ENCODE measurements at places on chromosomes 12 and 14.

DNA sequence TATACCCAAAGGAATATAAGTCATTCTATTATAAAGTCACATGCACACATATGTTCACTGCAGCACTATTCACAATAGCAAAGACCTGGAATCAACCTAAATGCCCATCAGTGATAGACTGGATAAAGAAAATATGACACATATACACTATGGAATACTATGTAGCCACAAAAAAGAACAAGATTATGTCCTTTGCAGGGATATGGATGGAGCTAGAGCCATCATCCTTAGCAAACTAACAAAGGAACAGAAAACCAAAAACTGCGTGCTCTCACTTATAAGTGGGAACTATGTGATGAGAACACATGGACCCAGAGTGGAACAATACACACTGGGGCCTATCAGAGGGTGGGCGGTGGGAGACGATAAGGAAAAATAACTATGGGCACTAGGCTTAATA lies 21.3 kb downstream of the FBXO21 start:
- no peak for DNase-seq

- DNase-seq = no peak
Measured at GRCh38 chr14:34365309-34365915, 96.6 kb downstream of the SPTSSA start.

DNA sequence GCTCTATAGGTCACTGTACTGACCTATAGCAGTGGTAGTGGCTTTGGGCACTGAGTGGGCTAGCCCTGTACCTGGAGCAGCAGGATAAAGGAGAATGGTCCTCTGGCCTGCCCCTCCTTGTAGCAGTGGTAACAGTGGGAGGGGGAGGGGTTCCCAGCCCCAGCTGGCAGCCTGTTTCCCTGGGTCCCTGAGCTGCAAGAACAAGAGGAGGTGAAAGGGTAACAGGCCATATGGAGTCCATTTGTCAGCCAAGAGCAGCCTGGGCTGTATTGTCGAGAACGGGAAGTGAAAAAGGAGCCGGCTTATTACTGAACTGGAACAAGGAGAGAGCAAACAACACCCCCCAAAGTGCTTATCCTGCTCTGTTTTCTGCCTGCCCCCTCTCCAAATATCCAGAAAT lies 73.8 kb upstream of the SRSF5 start:
- no peak for DNase-seq

- DNase-seq = peak; percentile 66
Measured at GRCh38 chr14:90397425-90398314, 841 bp downstream of the CALM1 start.

DNA sequence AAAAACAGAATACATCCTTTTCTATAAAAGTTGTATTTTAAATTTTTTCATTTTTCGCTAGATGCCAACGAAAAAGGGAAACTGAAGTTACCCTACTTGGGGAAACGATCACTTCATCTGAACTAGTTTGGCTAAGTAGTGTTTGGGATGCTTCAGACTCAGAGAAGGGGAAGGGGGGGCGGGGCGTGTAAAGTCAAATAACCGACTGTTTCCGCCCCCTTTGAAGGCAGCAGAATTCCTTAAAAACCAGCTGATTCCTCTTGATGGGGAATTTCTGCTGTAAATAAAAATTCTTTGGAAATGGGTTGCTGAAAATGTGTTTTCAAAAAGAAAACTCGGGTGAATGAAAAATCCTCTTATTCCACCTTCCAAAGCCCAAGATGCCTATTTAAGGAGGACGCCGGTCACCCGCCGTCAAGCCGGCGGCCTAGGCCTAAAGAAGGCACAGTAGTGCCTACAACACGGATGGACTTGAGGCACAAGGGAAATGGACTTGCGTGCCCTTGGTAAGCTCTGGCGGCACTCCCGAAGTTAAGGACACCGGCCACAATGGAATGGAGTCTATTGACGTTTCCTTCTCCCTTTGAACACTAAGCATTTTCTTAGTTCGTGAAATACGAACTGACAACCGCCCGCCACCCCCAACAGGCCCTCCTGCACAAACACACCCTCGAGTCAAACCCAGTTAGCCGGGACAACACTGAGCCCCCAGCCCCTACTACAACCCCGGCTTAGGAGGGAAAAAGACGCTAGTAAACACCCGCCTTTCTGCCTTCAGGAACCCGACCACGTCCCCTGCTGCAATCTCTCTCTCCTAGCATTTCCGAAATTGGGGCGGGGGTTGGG lies 1.9 kb downstream of the ATXN2 start:
- peak; percentile 15 for DNase-seq

DNA sequence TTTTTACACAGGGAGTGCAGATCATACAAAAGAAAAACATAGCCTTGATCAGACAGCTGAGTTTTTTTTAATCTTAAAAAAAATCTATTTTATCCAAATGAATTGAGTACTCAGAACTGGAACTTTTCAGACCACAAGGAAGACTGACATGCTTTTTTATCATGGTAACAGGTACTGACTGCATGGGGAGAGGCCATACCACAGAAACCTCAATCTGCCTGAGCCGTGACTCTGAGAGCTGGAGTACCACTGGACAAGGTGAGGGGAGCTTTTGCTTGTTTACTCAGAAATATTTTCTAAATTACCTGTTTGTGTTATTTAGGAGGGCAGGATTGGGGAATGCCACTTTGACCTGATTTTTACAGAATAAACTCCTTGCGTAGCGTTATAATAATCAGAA lies 143.9 kb downstream of the ALX1 start:
- no peak for DNase-seq

- DNase-seq = no peak
Measured at GRCh38 chr14:22650960-22651521, 6.9 kb upstream of the OR6J1 start.

DNA sequence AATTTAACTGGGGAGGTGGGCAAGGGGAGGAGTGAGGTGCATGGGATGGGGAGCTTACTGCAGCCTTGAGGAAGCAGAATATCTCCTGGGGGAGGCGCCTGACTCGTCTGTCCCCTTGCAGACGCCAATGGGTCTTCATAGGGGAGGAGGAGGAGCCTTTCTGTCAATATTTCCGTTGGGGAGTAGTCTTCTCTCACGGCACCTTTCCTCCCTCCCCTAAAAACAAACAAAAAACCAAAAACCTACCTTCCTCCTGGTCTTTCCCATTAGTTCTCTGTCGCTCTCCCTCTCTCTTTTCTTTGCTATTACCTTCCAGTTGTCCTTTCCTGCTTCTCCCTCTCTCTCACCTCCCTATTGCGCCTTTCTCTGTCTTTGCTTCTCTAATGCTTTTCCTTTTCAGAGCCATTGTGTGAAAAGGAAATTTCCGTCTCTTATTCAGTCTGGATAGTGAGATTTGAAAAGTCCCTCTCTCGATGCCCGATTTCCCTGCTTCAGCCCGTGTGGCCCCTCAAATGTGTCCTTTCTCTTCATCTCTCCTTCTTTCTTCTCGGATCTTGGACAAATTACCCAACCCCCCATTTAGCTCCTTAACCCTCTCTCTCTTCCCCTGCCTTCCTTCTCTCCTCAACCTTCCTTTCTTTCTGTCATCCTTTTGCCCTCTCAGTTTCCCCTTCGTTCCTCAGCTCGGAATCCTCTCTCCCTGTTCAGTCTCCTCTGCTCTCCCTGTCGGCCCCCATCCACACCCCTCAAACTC lies 5.9 kb downstream of the GPR84 start:
- peak; percentile 33 for DNase-seq

- DNase-seq = no peak
Measured at GRCh38 chr12:86198696-86199444, 57.3 kb downstream of the MGAT4C start.

DNA sequence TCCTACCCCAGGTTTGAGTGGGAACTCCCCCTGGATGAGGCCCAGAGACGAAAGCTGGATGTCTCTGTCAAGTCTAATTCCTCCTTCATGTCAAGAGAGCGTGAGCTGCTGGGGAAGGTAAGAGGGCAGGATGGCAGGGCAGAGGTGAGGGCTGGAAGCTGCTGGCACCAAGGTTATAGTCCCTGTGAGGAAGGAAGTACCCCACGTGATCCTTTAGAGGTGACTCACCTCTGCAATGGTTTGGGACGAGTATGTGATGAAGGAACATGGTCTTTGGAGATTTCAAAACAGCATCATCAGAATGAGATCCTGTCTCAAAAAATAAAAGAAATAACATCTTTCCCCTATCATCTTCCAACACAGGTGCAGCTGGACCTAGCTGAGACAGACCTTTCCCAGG lies 9.2 kb upstream of the MYL6B start:
- no peak for DNase-seq

- DNase-seq = peak; percentile 95
Measured at GRCh38 chr12:120361506-120362208, 7.3 kb downstream of the MSI1 start.

- DNase-seq = no peak
Measured at GRCh38 chr12:49365542-49365941, 1.7 kb upstream of the SPATS2 start.

- no peak for DNase-seq
Measured at GRCh38 chr12:67091204-67091603, 178.0 kb upstream of the CAND1 start.

GRCh38 chr14:61121355-61121787 lies 140.3 kb downstream of the SLC38A6 start:
- no peak for DNase-seq

DNA sequence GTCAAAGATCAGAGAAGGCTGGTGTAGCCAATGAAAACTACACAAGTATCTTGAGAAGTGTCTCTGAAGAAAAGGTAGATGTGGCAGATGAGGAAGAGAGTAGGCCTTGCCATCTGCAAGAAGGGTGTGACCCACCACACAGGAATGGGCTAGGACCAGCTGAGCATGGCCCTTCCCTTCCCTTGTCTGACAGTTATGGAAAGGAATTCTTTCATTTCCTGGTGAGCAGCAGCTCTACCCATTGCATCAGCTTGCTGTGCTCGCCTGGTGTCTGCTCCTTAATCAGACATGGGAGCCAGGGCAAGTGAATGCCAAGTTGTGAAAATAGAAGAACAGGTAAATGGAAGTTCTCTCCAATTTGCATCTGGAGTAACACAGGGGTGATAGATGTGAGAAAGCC lies 145.2 kb upstream of the KRR1 start:
- no peak for DNase-seq

DNA sequence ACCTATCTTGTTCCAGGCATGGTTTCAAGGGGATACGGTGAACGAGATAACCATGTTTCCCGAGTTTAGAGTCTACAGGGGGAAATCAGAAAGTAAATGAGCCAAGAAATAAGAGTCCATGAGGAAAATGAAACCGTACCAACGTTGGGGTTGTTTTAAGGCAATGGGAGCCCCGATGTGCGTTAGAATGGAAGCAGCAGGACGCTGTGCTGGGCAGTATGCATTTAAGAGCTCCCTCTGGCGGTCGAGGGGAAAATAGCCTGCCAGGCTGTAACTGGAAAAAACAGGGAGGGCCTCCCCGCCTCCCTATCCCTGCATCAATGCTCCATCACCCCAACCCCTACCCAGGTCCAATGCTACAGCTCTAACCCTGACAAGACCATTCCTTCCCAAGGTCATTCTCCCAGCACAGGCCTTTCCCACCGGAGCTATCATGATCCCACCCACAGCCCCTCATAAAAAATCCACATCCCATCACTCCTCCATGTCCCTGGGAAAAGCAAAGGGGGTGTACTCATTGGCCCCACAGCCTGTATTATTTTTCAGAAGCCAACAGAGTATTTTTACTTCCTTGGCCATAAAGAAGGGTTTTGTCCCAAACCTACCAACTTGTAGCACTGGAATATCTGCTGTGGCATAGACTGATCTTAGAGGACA lies 226.3 kb upstream of the NOS1 start:
- peak; percentile 56 for DNase-seq

DNA sequence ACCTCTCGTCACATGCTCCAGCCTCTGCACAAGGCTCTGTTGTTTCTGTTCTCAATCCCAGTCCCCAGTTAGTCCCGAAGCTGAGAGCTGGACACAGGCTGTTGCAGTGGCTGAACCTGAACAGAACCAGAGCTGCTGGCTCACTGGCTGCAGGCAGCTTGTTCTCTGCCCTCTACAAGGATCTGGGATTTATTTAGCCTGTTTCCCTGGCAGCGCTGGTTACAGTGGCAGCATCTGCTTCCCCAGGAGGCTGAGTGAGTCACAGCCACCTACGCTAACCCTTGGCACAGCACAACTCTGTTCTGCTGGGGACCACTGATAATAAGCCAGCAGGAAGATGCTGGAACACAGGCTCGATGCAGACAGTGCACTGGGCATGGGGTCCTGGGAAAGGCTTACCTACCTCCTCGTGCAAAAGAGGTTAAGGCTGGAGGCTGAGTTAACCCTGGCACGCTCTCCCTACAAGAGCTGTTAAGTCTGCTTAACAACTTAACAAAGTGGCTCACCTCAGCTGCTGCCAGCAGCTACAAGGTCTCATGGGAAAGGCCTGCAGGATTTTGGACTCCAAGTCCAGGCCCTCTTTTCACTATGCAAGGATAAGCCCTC lies 299.6 kb downstream of the PCNX1 start:
- no peak for DNase-seq

DNA sequence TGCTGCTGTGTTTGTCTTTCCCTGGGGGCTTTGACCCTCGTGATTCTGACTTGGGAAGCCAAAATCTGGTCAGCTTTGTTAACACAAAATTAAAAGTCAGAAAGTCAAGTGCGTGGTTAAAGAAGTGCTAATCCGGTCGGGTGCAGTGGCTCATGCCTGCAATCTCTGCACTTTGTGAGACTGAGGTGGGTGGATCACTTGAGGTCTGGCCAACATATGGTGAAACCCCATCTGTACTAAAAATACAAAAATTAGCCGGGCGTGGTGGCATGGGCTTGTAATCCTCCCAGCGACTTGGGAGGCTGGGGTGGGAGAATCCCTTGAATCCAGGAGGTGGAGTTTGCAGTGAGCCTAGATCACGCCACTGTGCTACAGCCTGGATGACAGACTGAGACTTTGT lies 844.6 kb downstream of the VRK1 start:
- DNase-seq = no peak

- DNase-seq = no peak
Measured at GRCh38 chr14:23439107-23439835, 3.8 kb upstream of the MYH7 start.

GRCh38 chr12:49322367-49322707 lies 718 bp upstream of the TROAP start:
- DNase-seq = no peak

- DNase-seq = no peak
Measured at GRCh38 chr14:41343857-41344256, 262.8 kb upstream of the LRFN5 start.

DNA sequence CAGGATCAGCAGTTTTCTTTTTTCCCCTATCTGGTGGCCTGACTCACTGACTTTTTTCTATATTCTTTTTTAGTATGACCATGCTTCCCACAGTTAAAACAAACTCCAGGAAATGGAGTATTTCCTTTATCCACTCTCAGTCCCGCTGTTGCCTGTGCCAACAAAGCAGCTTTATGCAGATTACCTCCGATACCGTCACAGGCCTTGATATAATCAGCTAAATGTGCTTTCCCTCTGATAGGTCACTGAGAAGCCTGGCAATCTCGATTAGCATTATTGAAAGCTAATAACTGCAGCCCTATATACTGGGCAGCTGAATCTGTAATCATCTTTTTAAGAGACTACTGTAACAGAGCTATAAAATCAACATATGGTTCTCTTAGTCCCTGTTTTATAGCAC lies 243.6 kb downstream of the KIF21A start:
- DNase-seq = no peak

GRCh38 chr14:68800390-68800789 lies 7.5 kb upstream of the ZFP36L1 start:
- DNase-seq = no peak

Measured in NCI-H187 (cell line).